Pulmonary artery endothelial cell (primary cell): ENCODE measurements at places on chromosomes 5 and 9. TPM values are rescaled to one million over a fixed set of nuclear protein-coding genes. Genes with fewer than 3 reads are reported as not detected.
A peak's percentile ranks its signal among the peaks of the same experiment; 100 is the strongest.

Gene INSL4
- total RNA-seq, result not detected in 2 replicates

Gene GFRA3
- total RNA-seq, result not detected in 2 replicates

GRCh38 chr5:10118150-10118549 lies 131.5 kb downstream of the ATPSCKMT start:
- no peak for DNase-seq

- no peak for DNase-seq
These were observed 138.4 kb downstream of the EGFLAM start for GRCh38 chr5:38396766-38397165.

DNA sequence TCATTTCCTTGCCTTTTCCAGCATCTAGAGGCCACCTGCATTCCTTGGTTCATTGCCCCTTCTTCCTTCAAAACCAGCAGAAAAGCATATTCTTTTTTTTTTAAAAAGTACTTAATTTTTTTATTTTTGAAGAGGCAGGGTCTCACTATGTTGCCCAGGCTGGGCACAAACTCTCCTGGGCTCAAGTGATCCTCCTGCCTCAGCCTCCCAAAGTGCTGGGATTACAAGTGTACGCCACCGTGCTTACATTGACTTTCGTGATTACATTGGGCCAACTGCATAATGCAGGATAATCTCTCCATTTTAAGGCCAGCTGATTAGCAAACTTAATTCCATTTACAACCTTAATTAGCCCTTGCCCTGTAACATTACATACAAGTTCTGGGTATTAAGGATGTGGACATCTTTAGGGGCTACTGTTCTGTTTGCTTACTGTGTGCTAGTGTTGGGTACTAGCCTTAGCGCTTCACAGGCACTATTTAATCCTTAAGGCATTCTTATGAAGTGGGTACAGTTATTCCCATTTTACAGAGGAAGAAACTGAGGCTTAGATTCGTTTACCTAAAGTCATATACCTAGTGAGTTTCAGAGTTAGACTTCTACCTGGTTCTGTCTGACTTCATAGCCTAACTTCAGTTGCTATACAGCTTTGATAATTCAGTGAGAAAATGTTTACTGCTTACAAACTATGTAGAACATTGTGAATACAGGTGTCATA lies 33.7 kb downstream of the SLC25A51 start:
- DNase-seq, result no peak

DNA sequence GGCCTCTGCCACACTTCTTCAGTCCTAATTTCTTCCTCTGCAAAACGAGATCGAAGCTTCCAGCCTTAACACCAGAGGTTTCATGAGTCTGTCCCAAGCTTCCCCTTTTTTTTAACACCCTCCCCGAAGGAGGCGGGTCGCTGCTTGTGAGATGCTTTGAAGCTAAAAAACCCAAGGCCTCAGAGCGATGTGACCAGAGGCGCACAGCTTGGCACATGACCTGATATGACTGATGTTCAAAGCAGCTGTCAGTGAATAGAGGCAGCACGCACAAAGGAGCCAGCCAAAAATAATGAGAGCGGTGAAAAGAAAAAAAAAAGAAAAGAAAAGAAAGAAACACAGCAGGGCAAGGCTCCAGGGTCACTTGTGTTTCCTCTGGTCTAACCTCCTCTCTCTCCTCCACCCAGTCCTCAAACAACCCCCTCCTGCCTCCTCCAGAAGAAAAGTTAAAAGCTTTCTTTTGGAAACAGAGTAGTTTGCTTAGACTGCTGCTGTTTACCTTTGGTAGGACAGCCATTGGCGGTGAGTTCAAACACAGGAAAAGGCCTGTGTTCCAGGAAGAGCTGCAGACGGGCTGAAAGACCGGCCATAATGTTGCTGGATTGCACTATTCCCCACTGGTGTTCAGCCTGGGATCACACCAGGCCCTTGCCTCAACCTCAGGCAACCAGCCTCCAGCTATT lies 10.9 kb upstream of the ZNF366 start:
- DNase-seq, result no peak

- no peak for DNase-seq
These were observed 219.2 kb upstream of the KLF4 start for GRCh38 chr9:107708791-107709190.

Gene RPL12
- 1,065 and 1,838 TPM in 2 replicates for total RNA-seq

DNA sequence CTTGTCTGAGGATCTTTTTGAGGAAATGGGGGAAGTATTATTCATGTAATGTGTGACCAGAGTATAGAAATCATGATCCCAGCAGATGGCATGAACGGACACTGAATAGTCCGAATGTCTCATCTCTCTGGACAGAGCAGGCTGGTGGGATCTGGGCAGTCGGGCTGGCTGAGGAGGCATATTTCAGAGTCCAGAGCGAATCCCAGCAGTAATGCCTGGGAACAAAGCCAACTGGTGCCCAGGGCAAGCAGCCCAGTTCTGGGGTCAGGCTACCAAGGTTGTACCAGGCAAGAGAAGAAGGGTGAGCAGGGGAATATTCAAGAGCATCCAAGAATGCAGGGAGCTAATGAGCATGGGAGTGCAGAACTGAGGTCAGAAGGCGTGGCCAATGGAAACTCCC lies 306.4 kb downstream of the ZSWIM6 start:
- no peak for DNase-seq

DNA sequence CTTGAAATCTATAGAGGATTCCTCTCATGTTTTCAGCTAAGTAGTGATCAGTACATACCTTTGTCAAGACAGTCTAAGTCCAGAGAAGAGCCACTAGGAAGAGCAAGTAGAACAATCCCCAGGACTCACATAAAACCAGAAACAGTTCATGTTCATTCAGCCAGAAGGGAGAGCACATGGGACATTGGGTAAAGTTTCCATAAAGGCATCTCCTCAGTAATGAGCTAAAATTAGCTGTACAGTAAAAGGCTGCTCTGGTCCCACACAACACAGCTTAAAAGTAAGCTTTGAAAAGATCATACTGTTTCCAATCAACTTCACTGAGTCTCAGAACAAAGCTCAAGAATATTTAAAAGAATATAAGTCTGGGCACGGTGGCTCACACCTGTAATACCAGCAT lies 32.4 kb downstream of the HOMER1 start:
- no peak for DNase-seq

DNA sequence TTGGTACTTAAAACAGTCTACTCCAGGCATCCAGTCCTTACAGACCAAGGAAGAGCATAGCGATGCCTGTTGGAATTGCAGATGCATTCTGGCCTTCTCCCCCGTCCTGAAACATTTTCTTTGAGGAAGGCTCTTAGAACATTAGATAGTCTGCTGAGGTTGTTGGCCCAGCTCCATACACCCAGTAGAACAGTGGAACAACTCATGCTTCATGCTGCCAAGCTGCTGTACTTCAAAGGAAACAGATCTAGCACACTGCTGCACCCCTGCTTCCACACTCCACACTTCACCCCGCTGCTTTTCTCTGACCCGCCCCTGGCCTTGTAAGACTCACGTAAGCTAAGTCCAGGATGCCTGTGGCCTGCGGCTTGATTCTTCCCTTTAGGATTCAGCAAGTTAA lies 33.4 kb upstream of the NCS1 start:
- peak; percentile 78 for DNase-seq

DNA sequence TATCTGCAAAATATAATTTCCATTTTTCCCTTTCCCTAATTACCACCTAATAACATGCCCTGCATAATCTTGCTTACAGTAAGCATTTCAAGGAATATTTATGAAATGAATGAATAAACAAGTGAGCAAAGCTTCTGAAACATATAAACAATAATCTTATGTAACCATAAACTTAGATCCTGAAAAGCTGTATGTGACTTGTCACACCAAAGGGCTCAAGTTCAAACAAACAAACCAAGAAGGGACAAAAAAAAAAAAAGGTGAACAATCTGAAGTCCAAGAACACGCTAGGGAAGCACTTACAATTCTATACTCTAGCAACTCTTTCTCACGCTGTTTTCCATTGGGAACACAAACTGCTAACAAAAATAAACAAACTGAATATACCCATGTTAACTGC lies 36.3 kb downstream of the PLPP1 start:
- DNase-seq, result no peak

- no peak for DNase-seq
These were observed 91.9 kb upstream of the CEP78 start for GRCh38 chr9:78144008-78144381.

Gene SEMA6A
- total RNA-seq, result 0.35 and 0.92 TPM in 2 replicates

Gene ARL14EPL
- total RNA-seq, result 0.13 and 0.39 TPM in 2 replicates

DNA sequence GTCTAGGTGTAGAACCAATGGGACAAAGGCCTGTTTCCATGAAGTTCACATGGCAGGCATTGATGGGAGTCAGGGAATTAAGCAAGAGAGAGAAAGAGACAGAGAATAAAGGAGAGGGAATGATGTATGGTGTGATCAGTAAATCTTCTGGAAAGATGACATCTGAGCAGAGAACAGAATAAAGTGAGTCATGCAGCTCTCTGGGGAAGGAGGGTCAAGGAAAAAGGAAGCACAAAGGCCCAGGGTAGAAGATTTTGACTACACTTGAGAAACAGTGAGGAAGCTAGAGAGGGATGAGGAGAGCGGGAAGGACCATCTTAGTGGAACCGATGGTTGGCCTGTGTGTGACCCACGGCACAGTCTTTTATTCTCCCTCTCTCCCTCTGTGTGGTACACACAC lies 425.9 kb downstream of the SPOCK1 start:
- no peak for DNase-seq

Gene C5orf52
- not detected in 2 replicates for total RNA-seq

DNA sequence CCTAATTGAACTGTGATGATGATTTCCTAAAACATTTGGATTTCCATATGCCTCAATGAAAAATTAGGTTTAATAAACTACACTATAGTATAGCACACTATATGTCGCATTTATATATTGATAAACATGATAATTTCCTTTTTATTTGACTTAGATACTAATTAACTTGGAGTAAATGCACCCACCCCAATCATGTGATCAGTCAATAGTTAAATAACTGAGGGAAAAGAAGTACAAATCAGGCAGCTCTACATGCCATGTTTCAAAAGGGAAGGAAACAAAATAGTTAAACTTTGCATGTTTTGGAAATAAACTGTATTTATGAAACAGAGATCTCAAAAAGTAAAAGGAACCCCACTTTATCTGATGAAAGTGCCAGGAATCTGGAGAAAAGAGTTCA lies 18.0 kb upstream of the GNE start:
- DNase-seq, result no peak

Gene C9orf152
- total RNA-seq, result not detected in 2 replicates

GRCh38 chr5:55934720-55935119 lies 60.0 kb downstream of the IL6ST start:
- no peak for DNase-seq

- DNase-seq, result no peak
These were observed 18.6 kb downstream of the IRF1 start for GRCh38 chr5:132471944-132472343.

DNA sequence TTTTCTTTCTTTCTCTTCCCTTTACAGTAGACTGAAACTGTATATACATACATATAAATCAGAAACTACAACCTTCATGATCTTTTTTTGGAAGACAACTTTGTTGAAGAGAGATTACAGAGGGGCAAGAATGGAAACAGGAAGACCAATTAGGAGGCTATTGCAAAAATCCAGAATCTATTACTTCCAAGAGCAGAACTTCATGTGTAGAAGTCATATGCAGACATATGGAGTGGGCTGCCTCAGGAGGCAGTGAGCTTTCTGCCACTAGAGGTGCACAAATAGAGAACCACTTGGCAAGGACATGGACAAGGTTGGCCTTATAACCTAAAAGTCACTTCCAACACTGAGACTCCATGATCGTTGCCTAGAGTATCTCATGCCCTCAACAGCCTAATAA lies 157.8 kb upstream of the NR4A3 start:
- no peak for DNase-seq

Gene EXOC3
- 35.3 and 45.0 TPM in 2 replicates for total RNA-seq

DNA sequence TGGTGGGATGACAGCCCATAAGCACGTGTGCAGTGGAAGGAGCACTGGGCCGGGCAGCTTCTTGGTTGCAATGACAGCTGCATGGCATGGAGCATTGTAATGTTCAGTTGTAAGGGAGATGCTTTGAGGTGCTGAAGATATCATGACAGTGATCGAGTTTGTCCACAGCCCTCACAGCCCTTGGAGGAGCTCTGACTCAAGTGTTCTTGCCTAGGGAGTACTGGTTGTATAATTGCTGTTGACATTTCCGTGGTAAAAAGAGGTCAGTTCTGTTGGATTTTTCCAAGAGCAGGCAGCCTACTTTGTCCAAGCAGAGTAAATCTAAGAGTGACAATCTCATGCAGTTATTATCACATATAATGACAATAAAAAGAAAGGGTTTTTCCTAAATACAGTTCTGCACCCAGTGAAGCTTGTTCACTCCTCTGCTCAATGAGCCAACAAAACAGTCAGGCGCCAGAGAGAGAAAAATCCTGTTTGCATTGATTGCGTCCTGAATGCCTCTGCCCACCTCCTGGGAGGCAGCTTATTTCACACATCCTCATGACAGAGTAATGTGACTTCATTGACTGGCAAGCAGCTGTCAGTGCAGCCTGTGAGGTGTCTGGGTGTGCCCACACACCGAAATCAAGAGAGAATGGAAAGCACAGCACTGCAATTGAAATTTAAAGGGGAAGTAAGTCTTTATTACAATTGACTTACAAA lies 248.0 kb downstream of the NTRK2 start:
- no peak for DNase-seq

Gene SMC5
- 21.3 and 24.3 TPM in 2 replicates for total RNA-seq

GRCh38 chr9:34664281-34665066 lies 2.0 kb upstream of the CCL27 start:
- DNase-seq, result peak; percentile 22

- no peak for DNase-seq
These were observed 26.5 kb downstream of the TRMO start for GRCh38 chr9:97895695-97896332.

Gene RAI14
- total RNA-seq, result 192 and 219 TPM in 2 replicates

- no peak for DNase-seq
These were observed 165.2 kb downstream of the MAPKAP1 start for GRCh38 chr9:125541840-125542243.

DNA sequence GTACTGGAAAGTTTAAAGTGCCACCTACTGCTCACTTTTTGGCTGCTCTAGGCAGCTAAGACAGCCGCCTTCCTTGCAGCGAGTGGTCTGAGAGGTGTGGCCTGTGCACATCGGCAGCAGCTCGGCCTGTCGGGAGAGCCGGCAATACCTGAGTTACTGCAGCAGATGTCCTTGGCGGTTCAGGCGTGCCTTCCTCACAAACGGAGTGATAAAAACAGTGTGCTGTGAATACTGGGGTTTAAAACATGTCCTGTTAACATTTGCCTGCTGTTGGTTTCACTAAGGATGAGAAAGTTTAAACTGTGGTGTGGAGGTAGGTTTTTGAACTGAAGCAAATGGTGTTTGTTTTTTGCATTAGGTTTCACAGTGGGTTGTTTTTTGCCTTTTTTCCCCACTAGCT lies 12.9 kb downstream of the TRAF2 start:
- DNase-seq, result no peak

Gene ANKRD20A1
- total RNA-seq, result 1.3 and 1.6 TPM in 2 replicates

Gene SPINK7
- not detected in 2 replicates for total RNA-seq

DNA sequence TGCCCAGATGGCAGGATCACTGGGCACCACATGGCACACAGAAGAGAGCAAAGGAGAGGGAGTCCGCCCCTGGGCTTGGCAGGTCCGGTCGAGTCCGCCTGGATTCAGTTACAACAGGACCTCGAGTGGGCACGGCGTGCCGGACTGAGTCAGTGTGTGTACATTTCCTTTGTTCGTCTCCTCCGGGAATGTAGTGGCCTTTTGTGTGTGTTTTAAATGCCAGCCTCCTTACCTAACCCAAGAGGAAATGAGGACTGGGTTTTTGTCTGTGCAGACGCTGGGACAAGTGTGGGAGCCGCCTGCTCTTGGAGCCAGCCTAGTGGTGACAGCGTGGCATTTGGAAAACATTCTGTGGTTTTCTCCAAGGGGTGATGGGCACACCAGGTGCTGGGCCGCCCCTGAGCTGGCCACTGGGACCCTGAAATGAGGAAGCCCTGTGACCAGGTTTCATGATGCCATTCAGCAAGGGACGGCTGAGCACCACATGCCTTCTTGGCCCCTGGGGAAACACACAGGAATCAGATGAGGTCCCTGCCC lies 9.6 kb downstream of the NEK6 start:
- DNase-seq, result peak; percentile 78
